Activated CD8-positive, alpha-beta memory T cell treated with anti-CD3 and anti-CD28 coated beads for 1 hour (primary cell): ENCODE measurements at places on chromosomes 12 and 14.

DNA sequence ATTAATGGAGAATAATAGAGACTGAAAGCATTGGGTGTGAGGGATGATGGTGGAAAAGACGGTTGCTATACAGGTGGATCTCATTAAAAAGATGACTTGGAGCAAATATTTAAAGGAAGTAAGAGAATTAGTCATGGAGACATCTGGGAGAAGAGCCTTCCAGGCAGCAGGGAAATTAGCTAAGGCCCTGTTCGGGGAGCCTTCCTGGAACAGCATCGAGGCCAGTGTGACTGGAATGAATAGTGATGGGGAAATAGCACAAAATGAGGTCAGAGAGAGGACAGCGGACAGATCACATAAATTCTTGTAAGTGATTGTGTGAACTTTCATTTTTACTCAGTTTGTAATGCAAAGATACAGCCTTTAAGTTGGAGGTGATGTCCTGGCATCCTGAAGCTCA lies 842.3 kb downstream of the SLC6A15 start:
- no peak for DNase-seq

DNA sequence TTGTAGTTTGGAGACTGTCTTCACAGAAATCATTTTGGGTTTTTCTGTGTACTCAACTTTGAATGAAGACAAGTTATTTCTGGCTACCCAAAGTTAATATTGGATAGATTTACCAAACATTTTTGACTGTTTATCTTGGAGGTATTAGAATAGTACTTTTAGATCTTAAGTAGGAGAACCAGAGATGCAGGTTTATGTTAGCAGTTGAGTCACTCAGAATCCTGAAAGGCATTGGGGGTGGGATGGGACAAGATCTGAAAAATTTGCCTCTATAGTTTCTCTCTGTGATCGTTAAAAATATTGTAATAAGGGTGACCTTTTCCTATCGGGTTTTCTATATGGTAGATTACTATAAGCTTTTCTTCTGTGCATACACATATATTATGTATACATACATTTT lies 112.3 kb downstream of the TTC6 start:
- no peak for DNase-seq

DNA sequence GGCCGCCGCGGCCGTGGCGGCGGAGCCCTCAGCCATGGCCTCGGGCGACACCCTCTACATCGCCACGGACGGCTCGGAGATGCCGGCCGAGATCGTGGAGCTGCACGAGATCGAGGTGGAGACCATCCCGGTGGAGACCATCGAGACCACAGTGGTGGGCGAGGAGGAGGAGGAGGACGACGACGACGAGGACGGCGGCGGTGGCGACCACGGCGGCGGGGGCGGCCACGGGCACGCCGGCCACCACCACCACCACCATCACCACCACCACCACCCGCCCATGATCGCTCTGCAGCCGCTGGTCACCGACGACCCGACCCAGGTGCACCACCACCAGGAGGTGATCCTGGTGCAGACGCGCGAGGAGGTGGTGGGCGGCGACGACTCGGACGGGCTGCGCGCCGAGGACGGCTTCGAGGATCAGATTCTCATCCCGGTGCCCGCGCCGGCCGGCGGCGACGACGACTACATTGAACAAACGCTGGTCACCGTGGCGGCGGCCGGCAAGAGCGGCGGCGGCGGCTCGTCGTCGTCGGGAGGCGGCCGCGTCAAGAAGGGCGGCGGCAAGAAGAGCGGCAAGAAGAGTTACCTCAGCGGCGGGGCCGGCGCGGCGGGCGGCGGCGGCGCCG lies 381 bp downstream of the YY1 start:
- DNase-seq = no peak

- no peak for DNase-seq
These were observed 40.9 kb downstream of the PELI2 start for GRCh38 chr14:56159066-56159465.

GRCh38 chr12:129704232-129704830 lies 199.5 kb downstream of the TMEM132D start:
- no peak for DNase-seq

GRCh38 chr12:47082283-47082682 lies 2.5 kb upstream of the AMIGO2 start:
- DNase-seq = no peak

GRCh38 chr12:124682425-124683151 lies 115.2 kb upstream of the NCOR2 start:
- DNase-seq = no peak

DNA sequence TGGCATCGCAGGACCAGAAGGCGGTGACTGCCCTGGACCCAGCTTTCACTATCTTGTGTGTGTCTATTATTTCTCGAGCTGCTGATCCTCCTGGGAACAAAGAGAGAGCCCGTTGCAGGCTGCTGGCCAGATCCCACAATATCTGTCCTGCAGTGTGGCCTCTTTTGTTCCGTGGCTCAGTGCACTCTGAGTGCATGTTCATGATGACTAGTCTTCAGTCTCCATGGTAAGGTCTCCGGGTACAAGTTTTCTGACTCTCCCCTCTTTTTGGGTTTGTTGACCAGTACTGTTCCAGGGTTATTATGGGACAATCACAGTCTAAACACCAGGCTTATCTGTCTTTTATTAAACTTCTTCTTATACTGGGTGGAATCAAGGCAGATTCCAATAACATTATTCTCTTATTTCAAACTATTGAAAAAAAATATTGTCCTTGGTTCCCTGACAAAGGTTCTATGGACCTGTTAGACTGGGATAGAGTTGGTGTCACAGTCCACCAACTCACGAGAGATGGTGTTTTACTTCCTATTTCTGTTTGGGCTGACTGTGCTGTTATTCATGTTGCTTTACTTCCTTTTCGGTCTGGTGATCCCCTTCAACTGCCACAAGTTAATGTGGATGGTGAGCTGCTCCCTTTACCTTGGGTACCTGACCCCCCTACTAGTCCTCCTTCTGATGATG lies 192.9 kb upstream of the ALG10B start:
- DNase-seq = no peak

DNA sequence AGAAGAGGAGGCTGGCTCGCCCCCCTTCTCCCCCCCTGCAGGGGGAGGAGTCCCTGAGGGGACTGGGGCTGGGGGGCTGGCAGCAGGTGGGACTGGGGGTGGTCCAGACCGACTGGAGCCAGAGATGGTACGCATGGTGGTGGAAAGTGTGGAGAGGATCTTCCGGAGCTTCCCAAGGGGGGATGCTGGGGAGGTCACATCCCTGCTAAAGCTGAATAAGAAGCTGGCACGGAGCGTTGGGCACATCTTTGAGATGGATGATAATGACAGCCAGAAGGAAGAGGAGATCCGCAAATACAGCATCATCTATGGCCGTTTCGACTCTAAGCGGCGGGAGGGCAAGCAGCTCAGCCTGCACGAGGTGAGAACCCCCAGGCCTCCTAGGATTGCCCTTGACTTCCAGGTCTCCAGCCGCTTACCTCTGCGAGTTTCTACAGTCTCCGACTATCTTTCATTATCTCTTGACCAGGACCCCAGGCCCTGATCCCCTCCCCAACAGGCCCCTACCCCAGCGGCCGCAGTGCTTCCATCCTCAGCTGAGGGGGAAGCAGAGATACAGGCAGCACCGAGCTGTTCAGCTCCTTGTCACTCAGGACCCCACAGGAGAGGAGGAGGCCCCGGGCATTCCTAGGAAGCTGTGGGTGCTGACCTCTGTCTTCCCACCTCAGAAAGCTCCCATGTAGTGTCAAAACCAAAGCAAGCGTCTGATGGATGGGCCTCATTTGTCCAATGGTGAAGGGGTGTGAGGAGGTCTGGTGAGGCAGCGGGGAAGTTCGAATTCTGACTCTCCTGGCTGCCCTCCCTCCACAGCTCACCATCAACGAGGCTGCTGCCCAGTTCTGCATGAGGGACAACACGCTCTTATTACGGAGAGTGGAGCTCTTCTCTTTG lies 3.0 kb downstream of the NAB2 start:
- no peak for DNase-seq

- no peak for DNase-seq
These were observed 354.0 kb downstream of the ALG10 start for GRCh38 chr12:34376133-34376799.

- no peak for DNase-seq
These were observed 125.2 kb downstream of the MED13L start for GRCh38 chr12:116152268-116152667.

- DNase-seq = no peak
These were observed 95.5 kb upstream of the USP44 start for GRCh38 chr12:95646781-95647190.

DNA sequence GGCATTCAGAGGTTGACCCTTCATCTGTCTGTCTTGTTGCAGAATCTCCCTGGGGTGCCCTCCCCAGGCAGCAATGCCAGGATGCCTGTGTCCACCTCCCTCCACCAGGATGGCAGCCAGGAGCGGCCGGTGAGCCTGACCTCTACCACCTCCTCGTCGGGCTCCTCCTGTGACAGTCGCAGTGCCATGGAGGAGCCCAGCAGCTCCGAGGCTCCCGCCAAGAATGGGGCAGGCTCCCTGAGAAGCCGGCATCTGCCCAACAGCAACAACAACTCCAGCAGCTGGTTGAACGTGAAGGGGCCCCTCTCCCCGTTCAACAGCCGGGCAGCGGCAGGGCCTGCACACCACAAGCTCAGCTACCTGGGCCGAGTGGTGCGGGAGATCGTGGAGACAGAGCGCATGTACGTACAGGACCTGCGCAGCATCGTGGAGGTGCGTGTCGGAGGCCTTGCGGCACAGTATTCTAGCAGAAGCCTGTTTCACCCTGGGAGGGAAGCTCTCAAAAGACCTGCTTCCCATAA lies 23.4 kb downstream of the PLEKHG3 start:
- DNase-seq = no peak

GRCh38 chr14:87705439-87705896 lies 287.5 kb downstream of the GALC start:
- DNase-seq = no peak

DNA sequence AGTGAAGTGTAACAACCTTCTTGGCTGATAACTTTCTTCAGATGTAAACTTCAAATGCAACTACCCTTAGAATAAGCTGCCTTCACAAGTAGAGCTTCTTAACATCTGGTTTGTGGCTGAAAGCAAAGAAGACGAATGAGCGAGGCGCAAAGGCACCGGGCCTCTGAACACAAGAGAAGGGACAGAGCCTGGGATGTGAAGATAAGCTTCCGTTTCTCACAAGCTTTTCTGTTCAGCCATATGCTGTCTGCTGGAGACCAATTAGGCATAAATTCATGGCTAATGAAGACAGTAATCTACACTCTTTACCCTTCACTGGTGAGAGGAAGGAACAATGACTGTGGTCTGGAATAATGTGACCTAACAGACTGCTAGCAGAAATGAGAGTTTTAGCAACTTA lies 195.2 kb downstream of the ATXN7L3B start:
- DNase-seq = no peak

GRCh38 chr12:128339126-128339520 lies 72.2 kb downstream of the TMEM132C start:
- DNase-seq = no peak

GRCh38 chr14:40796168-40796567 lies 810.5 kb upstream of the LRFN5 start:
- no peak for DNase-seq

DNA sequence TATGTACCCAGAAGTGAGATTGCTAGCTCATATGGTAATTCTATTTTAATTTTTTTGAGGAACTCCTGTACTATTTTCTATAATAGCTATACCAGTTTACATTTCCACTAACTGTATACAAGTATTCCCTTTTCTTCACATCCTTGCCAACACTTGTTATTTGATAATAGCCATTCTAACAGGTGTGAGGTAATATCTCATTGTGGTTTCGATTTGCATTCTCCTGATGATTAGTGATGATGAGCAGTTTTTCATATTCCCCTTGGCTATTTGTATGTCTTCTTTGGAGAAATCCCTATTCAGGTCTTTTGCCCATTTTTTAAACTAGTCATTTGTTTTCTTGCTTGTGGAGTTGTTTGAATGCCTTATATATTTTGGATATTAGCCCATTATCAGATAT lies 121.3 kb downstream of the BBS10 start:
- no peak for DNase-seq

DNA sequence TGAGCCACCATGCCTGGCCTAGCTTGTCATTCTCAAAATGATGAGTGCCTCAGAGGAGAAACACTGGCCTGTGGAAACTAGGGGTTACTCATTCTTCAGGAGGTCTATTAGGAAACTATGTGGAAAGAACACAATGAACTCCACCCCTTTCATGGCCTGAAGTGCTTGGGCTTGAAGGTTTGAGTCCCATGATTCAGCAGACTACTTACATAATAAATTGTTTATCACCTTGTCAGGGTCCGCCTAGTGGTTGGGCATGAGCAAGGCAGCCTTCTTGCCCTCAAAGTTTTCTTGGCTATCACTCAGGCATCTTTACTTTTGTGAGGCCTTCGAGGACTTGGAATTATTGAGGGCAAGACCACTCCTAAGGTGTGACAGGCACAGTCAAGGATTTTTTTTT lies 251.2 kb downstream of the ACSS3 start:
- no peak for DNase-seq

DNA sequence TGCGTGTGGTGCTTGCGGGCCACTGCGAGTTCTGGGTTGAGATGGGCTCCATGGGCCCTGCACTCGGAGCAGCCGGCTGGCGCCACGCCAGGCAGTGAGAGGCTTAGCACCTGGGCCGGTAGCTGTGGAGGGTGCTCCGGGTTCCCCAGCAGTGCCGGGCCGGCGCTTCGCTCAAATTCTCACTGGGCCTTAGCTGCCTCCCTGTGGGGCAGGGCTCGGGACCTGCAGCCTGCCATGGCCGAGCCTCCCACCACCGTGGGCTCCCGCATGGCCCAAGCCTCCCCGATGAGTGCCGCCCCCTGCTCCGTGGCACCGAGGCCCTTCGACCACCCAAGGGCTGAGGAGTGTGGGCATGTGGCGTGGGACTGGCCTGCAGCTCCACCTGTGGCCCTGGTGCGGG lies 375.7 kb downstream of the NELL2 start:
- DNase-seq = no peak

DNA sequence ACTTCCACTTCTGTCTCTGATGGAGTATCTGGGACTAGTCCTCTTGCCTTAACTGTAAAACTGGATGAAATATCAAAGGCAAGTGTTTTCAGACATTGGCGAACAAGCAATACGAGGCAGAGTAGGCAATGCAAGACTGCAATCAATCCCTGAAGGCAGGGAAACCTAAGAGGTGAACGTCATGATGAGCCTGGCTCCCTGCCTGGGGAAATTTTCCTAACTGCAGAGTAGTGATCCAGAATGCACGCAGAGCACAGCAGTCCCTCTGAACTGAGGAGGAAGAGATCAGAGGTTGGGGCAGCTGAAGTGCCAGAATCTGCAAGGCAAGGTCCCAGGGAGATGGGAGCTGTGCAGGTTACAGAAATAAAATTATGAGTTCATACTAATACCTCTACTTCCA lies 18.5 kb downstream of the BHLHE41 start:
- DNase-seq = no peak

GRCh38 chr12:75774261-75775052 lies 257.1 kb downstream of the PHLDA1 start:
- no peak for DNase-seq

DNA sequence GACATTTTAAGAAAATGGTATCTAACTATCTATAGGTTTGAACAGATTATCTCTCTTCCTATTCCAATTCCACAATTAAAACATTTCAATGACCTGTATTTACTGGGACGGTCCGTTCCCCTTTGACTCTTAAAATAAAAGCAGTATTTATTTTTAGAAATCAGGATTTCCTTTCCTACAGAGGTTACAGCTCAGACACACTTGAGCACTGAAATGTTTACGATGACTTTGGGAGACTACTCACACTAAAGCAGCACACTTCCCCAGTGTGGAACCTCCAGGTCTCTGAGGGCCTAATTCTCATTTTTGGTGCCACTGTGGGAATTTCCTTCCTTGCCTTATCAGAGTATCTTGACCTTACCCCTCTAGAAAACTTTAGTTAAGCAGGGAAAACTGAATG lies 181.8 kb downstream of the PRKD1 start:
- no peak for DNase-seq

GRCh38 chr14:90566481-90566880 lies 169.7 kb downstream of the CALM1 start:
- no peak for DNase-seq
